ENCODE measurements at places on chromosomes 4 and X.
A peak's percentile ranks its signal among the peaks of the same experiment; 100 is the strongest.

DNA sequence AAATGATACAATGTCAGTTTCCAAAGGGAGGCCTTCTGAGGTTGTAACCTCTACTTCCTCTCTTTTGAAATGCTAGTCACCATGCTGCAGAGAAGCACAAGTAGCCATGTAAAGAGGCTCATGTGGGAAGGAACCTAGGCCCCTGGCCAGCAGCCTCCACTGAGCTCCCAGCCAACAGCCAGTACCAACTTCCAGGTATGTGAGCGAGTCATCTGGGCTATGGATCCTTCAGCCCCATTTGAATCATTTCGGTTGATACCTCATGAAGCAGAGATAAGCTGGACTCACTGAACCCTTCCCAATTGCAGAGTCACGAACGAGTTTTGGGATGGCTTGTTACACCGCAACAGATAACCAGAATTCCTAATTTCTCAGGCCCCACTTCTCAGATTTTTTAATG is 187.0 kb upstream of the LDB2 start:
- no peak for DNase-seq

- DNase-seq, result no peak
Observed at GRCh38 chr4:35739308-35739707, 505.0 kb downstream of the ARAP2 start.

DNA sequence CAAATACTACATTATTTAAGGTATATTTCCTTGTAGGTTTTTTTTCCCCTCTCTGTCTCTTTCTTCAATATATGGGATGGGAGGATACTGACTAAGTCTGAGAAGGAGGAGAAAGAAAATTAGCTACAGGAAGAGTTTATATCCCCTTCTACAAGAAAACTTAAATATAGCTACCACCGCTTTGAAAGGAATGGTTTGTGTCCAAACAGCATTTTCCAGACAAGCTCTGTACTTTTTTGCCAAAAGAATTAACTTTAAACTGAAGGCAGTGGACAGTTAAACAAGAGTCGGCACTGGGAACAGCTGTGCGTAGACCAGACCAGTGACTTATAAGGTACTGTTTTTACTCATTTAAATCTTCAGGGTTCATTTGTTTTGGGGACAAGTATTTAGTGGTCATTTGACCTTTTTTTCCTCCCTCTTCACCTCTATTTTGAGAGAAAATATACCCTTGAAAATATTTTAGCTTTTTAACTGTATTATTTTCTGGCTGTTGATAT is 303.7 kb downstream of the ARHGAP24 start:
- peak; percentile 58 for DNase-seq

GRCh38 chr4:168817370-168817769 is 192.7 kb downstream of the CBR4 start:
- no peak for DNase-seq

DNA sequence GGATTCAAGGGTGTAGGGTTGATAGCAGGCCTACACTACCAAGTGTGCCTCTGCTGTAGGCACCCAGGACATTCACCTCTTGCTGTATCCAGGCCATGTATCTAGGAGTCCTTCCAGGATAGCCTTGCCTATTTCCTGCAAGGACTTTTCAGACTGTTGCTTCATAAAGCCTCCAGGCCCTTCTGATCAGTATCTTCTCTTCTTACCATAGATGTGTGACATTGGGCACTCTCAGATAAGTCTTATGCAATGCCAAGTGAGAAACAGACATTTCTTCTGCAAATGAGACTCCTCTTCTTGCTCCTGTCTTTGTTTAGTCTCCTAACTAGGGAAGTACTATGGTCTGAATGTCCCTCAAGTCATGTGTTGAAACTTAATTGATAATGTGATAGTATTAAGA is 386.8 kb downstream of the ANKRD50 start:
- no peak for DNase-seq

- no peak for DNase-seq
Observed at GRCh38 chr4:5014007-5014682, 5.1 kb downstream of the CYTL1 start.

GRCh38 chrX:10900585-10901289 is 210.4 kb upstream of the HCCS start:
- DNase-seq, result peak; percentile 78

DNA sequence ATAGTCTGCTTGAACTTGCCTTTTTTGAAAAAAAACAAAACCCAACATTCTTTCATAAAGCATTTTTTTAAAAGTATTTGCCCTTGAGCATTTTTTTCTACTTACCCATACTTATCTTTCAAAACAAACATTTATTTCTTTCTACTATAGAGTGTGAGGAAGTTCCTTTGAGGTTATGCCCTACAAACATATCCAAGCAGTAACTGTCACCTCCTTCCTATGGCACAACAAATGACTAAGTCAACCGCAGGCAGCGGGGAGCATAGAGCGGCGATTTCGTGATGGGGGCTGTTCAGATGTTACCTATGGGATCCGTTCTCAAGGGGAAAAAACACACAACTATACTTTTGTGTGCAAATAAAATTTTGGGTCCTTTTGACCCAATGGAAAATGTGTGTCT is 19.4 kb downstream of the SPRY1 start:
- no peak for DNase-seq

DNA sequence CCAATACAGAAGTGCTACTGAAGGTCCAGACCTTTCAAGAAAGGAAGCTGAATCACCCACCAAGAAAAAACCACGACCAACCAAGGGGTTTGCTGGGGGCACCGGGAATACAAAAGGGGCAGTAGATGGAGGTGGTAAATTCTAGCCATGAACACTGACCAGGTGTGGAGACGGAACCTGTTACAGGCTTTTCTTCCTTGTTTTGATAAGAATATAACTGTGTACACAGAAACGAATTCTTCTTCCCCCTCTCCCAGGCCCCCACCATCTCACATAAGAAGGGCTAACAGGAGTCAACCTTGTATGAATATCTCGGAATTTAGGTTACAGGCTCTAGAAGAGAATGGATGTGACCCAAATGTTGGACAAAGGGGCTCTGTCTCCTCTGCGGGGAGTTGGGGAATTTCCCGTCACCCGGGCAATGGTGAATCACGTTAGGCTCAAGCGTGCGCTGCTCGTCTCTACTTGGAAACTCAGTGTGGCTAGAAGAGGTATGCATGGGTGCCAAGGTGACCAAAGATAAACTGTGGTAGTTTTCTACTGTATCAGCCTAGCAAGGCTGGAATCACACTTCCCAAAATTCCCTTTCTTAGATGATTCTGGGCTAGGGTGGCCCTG is 87.0 kb downstream of the AFAP1 start:
- peak; percentile 92 for DNase-seq

DNA sequence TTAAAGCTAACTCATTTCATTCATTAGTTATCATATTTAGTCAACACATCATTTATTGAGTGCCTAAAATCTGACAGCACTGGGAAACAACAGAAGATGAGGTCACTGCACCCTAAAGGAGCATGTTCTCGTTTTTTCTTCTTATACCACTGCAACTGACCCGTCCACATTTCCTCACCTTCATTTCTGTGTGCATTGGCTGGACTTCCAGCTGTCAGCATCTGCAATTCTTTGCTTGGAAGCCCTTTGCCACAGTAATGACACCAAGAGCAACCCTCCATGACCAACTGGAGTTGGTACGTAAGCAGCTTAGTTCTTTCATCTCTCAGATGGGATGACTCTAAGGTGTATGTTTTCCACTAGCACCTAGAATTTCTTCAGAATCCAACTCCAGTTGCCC is 13.2 kb downstream of the SHROOM3 start:
- DNase-seq, result no peak

GRCh38 chr4:38046727-38047489 is 86.7 kb downstream of the PTTG2 start:
- no peak for DNase-seq

DNA sequence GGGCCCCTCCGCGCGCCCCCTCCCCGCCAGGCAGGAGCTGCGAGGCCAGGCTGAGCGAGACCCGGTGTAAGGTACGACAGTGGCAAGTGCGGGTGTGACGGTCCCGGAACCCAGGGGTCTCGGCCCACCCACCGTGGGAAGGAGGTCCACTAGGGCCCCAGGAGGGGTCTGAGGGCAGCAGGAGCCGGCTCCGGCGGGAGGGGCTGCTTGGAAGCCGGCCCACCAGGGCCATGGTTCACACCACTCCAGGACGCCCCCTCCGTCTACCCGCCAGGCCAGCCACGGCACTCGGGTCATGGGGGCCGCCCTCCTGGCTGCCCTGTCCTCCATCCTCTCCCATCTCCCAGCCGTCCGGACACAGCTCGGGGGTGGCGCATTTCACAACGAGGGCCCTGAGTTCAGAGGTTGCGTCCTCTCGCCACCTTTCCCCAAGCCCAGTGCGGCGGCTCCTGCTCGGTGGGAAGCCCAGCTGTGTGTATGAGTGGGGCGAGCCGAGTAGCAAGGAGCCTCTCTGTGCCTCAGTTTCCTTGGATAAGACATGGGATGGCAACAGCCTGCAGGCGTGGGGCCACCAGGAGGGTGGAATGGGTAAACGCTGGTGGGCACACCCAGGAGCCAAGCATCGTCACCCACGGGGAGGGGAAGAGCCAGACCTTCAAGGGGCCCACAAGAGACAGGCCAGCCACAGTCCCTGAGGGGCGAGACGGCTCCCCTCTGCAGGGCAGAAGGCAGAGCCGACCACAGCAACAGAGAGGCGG is 81.3 kb downstream of the FAM53A start:
- DNase-seq, result no peak

GRCh38 chrX:95797344-95797743 is 887.3 kb upstream of the DIAPH2 start:
- DNase-seq, result no peak

Measured in kidney tubule cell (primary cell).